ENCODE measurements at places on chromosomes 12 and 14. TPM values are rescaled to one million over a fixed set of nuclear protein-coding genes. Genes with fewer than 3 reads are reported as not detected.

Gene RNASE2
- total RNA-seq: not detected

Gene GYS2
- total RNA-seq: not detected

GRCh38 chr12:104586351-104586919 lies 129.7 kb downstream of the CHST11 start:
- DNase-seq: no peak

DNA sequence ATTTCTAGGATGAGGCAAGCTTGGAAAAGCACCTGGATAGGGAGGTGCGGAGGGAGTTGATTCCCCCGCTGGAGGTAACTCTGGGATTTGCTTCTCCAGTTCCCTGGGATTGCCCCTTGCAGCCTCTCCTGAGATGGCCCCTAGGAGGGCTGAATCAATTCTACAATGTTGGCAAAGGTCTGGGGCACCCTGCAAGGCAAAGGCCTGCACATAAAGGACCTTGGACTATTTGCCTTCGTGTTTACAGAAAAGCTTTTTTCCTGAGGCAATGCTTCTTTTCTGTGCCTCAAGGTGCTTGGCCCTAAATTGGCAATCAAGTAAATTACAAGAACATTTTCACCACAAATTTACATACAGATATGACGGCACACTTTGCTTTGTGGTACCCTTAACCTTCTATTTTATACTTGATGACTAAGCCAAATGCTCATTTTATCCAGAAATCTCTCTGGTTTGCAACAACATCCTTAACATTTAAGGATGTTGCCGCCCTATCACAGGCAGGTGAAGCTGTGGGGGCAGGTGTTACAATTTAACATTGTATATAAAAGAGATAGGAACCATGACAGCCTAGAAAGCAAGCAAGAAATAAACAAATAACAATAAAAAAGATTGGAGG lies 40.3 kb downstream of the TIMELESS start:
- no peak for DNase-seq

GRCh38 chr14:100749967-100750597 lies 23.4 kb downstream of the DLK1 start:
- DNase-seq: no peak

GRCh38 chr14:84963518-84963917 lies 566.4 kb upstream of the FLRT2 start:
- no peak for DNase-seq

DNA sequence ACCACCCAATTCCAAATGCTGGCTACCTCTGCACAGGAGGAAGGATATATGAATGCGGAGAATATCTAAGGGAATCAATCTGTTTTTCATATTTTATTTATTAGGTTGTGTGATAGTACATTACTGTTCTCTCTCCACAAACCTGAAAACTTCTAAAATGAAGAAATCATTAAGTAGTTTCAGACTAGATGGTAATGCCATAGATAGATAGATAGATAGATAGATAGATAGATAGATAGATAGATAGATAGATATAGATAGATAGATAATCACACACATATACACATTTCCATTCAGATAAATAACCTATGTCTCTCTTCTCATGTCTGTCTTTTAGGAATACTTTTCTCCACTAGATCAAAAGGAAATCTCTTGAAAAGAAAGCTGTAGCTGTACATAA lies 126.1 kb upstream of the TSPAN8 start:
- DNase-seq: no peak

- no peak for DNase-seq
Measured at GRCh38 chr12:106144847-106145246, 6.1 kb upstream of the NUAK1 start.

- DNase-seq: no peak
Measured at GRCh38 chr14:34438438-34438837, 23.6 kb downstream of the SPTSSA start.

DNA sequence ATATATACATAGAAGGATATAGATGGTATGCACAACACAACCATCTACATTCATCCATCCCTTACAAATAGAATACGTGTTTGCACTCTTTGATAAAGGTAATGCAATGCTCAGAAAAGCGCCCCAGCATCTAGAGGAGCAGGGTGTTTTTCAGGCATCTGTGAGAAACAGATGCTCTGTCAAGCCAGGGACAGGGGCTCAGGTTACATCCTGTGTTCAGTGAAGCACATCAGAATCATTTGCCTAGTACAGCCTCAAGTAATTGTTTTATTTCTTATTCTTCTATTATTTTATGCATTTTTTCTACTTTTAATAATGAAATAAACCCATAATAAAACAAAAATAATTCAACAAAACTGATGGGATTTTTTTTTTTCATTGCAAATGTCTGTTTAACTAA lies 50.5 kb upstream of the HIF1A start:
- DNase-seq: no peak

- peak; percentile 86 for DNase-seq
Measured at GRCh38 chr12:6934110-6934509, 6.4 kb downstream of the ATN1 start.

Gene COX8C
- total RNA-seq: not detected

DNA sequence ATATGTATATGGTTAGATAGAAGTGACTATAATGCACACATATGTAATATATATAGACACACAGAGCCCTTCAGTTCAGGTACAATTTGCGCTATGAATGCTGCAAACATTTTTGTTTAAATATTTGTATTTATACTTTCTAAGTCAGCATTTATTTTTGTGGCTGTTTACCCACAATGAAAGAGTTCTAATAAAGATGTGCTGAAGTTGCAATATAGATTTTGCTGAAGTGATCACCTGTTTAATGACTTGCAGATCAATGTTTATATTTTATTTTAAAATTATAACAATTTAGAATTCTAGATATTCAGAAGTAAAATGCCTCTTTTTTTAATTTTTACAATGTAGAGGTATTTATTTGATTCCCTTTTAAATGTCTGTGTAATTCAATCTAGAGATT lies 3.5 kb downstream of the FOXG1 start:
- DNase-seq: no peak

Gene DDN
- 0.05 TPM for total RNA-seq

- DNase-seq: no peak
Measured at GRCh38 chr12:92226961-92227360, 81.3 kb upstream of the BTG1 start.

Gene ABCC9
- 9.6 TPM for total RNA-seq

Gene SCNN1A
- total RNA-seq: 119 TPM

DNA sequence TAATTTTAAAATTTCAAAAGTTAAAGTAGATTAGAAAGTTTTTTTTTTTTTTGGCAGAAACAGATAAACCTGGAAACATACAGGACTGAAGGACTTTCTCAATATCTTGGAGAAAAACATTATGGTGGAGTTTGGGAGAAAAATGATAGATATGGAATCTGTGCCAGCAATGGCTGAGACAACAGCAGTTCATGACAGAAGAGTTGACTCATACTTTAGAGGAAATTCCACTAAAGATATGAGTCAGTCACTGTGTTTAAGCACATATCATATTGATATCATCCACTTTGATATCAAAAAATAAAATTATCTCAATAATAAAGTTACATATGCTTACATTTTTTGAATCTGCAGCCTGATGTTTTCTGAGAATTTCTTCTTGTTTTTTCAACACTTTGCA lies 193.9 kb upstream of the OR4E1 start:
- DNase-seq: no peak

DNA sequence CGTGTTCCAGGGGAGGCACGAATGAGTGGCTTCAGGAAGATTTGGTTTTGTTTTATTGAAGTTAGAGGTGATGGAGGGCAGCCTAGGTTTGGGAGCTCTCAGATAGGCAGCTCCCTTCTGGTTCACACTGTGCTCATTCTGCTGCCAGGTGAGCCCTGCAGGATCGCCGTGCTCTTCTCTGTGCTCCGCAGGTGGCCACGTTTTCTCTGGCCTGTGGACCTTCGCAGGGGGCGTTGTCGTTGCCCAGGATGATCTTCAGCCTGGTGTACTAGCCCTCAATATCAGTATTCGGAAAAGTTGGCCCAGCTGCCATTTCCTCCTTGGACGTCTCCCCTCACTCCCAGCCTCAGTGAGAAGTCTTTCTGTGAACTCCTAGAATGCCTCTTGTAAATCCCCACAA lies 69.5 kb downstream of the PELI2 start:
- no peak for DNase-seq

Gene ENTPD5
- total RNA-seq: 3.9 TPM

DNA sequence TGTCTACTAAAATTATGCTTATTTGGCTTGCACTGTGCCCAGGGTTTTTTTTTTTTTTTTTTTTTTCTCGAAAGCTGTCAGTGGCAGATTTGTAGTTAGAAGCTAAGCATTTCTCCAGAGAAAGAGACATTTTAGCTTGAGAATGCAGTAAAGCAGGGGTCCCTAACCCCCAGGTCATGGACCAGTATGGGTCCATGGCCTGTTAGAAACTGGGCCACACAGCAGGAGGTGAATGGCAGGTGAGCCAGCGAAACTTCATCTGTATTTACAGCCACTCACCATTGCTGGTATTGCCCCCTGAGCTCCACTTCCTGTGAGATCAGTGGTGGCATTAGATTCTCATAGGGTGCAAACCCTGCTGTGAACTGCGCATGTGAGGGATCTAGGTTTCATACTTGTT lies 73.7 kb downstream of the TMTC2 start:
- no peak for DNase-seq

Gene HOXC10
- 14.2 TPM for total RNA-seq

DNA sequence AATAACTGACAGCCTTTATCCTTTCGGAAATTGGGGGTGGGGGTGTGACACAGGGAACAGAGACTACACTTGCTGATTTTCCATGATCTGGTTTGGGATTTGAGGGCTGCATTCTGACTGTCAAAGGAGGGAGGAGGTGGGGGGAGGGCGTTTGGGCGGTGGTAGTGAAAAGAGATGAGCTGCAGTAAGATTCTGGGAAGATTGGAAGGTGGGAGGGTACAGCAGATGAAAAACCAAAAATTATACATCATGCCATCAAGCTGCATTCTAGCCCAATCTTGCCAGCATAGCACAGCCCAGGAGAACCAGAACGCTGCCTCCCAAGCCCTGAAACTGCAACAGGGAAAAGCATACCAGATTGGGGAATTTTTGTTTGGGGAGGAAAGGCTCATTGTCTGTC lies 2.4 kb downstream of the RND1 start:
- no peak for DNase-seq

DNA sequence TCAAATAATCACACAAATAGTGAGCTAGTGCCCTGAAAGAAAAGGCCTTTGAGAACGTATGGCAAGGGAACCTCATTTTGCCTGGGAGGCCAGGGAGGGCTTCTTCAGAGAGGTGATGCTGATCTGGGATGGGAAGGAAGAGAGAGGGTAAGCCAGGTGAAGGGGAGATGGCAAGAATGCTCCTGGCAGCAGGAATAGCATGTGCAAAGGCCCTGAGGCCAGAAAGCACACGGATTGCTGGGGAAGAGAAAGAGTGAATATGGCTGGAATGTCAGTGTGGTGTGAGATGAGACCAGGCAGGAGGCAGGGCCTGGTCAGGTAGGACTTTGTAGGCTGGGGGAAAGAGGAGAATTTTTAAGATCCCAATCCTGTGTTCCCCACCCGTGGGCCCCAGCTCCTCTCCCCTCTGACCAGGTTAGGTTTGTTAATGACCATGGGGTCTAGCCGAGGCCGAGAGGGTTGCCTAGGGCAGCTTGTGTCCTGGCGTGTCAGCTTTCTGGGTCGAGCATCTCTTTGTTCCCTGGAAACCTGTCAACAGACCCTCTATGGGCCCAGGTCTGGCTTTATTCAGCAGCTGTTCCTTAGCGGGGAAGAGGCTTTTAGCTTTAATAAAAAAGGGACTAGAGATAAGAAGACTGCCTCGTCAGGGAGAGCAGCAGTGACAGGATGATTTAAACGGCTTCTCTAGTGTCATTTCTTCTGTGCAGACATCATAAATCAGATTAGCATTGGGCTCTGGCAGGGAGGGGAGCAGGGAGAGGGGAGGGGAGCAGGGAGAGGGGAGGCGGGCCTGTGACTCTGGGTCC lies 123.4 kb downstream of the ADCK1 start:
- no peak for DNase-seq

- no peak for DNase-seq
Measured at GRCh38 chr14:38404616-38405015, 148.7 kb upstream of the CLEC14A start.

DNA sequence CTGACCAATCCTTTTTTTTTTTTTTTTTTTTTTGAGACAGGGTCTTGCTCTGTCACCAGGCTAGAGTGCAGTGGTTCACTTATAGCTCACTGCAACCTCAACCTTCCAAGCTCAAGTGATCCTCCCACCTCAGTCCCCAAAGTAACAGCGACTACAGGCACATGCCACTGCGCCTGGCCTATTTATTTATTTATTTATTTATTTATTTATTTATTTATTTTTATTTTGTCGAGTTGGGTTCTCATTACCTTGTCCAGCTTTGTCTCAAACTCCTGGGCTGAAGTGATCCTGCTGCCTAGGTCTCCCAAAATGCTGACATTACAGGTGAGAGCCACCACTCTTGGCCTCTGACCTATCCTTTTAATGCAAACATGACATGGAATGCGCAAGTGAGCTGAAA lies 124.4 kb downstream of the GXYLT1 start:
- DNase-seq: no peak

- no peak for DNase-seq
Measured at GRCh38 chr12:23662966-23663365, 286.5 kb downstream of the SOX5 start.

Gene TRHDE
- 1.7 TPM for total RNA-seq

GRCh38 chr14:57747036-57747435 lies 118.9 kb downstream of the SLC35F4 start:
- no peak for DNase-seq

Gene RD3L
- not detected for total RNA-seq

DNA sequence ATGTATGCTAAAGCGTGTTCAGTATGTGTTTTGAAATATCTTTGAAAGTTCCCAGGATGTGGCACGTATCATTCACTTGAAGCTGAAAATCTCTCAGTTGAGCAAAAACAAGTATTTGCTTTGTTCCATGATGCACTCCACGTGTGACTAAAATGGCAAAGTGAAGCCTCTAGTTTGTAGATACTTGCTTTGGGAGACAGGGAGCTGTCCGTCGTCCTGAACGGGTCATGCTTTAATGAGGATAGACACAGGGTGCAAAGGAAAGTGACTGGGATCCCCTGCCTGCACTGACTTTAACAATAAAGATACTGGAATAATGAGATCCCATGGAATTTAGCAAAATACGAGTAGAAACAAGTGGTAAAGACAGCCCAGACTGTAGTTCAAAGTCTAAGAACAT lies 991.4 kb downstream of the NRXN3 start:
- no peak for DNase-seq

DNA sequence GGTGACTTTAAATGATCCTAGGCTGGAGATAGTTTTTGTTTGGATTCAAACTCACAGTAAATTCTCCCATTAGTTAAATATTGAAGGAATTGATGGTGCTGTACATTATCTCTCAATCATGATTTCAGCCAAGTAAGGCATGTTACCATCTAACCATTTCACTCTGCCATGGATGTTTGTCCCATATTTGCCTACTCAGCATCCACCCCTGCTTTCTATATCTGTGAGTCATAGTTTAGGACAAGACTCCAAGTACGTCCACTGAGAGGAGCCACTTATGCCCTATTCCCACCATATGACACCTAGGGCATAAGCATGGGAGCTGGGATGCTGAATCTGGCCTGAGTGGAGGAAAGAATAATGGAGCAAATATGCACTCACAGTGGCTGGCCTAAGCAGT lies 155.2 kb downstream of the RPL10L start:
- no peak for DNase-seq

Gene RNF212B
- total RNA-seq: not detected

Gene REP15
- 3.5 TPM for total RNA-seq
